ENCODE measurements at places on chromosomes 5 and 9. TPM values are rescaled to one million over a fixed set of nuclear protein-coding genes. Genes with fewer than 3 reads are reported as not detected.

DNA sequence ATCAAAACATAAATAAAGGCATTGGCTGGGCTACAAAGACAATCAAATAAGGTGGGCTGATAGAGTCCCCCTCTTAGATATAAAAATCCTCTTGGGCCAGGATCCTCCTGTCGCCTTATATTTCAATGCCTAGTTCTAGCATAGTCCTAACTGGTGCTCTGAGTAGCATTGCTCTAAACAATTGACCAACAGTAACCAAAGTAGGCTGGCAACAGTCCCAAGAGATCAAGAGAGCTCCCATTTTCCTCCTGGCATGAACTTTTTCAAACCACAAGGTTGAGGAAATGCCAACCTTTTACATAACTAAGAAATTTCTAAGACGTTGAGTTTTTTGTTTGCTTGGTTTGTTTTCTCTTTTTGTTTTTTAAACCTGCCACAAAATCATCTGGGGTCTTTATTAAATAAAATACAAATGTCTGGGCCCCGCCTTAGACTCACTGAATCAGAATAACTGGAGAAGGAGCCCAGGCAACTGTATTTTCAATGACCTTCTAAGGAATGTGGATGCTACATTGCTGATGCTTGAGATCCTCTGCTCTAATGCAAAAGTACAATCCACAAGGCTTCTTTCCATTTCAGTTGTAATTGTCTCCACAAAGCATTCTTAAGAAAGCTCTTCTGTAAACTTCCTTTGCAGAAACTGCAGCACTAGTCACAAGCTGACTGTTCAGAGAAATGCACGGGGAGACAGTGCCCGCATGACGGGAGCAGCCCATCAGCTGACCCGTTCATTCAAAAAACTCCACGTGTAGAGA, 2.9 kb downstream of the SLC45A2 start:
- peak; percentile 69 for DNase-seq

DNA sequence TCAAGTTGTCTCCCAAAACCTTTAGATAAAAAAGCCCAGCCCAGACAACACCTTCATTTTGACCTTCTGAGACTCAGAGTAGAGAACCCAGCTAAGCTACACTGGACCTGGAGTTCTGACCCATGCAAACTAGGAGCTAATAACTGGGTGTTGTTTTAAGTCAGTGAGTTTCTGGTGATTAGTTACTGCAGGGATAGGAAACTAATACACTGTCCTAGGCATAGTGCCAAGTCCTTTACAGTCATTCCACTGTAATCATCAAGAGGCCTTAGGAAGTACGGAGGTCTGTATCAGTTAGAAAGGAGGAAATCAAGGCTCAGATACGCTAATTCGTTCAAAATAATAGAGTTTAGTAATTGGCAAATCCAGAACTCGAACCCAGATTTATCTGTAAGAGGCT, 197.9 kb downstream of the KCTD16 start:
- no peak for DNase-seq

GRCh38 chr9:75002422-75003023, 25.6 kb downstream of the CARNMT1 start:
- DNase-seq, result no peak

LAMC3 gene
- not detected for total RNA-seq

DCAF10 gene
- 19.9 TPM for total RNA-seq

Data from RPMI7951 (cell line).